ENCODE measurements at places on chromosomes 13 and 19. TPM values are rescaled to one million over a fixed set of nuclear protein-coding genes. Genes with fewer than 3 reads are reported as not detected.

ZSCAN5B gene
- not detected for total RNA-seq

ZNF358 gene
- 9.2 TPM for total RNA-seq

- H3K27ac ChIP-seq, result no peak overlapping the region
- no peak overlapping the region for H3K4me3 ChIP-seq
- H3K4me1 ChIP-seq, result no peaks in the 10 kb centered on the region
Observed at GRCh38 chr13:82356667-82357410, 1525.4 kb downstream of the SLITRK1 start.

DNA sequence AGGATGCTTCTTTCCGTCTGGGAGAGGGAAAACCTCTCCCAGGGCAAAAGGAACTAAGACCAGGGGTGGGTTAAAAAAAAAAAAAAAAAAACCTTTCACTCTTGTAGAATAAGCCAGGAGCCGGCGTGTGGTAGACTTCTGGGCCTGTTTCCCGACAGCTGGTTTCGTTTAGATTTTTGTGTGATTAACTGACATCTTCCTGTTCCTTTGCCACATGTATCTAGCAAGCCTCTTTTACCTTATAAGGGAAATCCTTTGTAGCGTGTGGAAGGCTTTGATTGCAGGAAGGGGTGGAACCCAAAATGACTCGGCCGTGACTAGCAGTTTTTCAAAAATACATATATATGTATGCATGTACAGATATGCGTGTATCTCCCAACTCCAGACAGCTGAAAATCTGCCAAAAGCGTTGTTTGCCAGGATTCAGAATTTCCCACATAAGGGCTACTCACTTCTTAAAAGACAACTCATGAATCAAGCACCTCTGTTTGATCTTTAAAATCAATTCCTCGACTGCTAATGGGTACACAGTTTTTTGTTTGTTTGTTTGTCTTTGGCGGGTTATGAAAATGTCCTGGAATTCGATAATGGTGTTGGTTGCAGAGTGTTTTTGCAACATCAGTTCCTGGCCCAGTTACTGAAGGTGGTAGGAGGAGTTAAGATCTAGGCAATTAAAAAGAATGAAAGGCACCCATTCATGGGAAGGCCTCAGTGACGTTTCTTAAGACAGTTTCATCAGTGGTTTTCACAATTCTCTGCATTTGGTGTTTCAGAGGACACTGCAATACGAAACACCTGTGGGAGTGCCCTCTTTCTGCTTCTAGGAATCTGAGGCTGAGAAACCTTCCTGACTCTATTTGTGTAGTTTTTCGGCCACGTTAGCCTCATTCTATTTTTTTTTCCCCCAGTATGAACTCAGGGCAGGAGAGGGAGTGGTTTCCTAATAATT, 2.7 kb downstream of the TPM4 start:
- peak overlapping the region; percentile 98 for H3K27ac ChIP-seq
- peak overlapping the region; percentile 97 for H3K4me3 ChIP-seq
- DNase-seq, result peak; percentile 98

DNA sequence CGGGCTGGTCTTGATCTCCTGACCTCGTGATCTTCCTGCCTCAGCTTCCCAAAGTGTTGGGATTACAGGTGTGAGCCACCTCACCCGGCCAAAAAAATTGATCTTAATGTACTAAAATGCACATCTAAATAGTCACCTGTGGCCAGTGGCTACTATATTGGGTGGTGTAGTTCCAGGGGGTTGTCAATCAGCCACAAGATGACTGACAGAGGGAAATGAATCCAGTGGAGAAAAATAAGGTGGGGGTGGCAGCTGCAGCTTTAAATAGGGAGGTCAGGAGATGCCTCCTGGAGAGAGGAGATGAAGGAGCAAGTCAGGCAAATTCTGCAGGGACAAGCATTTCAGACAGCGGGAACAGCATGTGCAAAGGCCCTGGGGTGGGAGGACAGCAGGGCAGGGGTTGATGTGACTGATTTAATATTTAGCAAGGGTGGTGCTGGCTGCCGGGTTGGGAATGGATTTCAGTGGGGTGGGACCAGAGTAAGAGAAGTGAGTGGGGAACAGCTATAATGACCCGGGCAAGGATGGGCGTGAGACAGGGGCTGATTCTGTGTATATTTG, 18.0 kb downstream of the TIMM13 start:
- no peaks in the 10 kb centered on the region for H3K36me3 ChIP-seq
- no peaks in the 10 kb centered on the region for H3K4me1 ChIP-seq
- no peak for DNase-seq
- H3K4me3 ChIP-seq, result no peak overlapping the region

GRCh38 chr19:50764409-50764808, 5.9 kb upstream of the GPR32 start:
- no peak overlapping the region for H3K27ac ChIP-seq
- no peaks in the 10 kb centered on the region for H3K27me3 ChIP-seq

ZNF497 gene
- total RNA-seq, result 0.56 TPM

WDR87 gene
- not detected for total RNA-seq

- peaks cover 11% of the 10 kb centered on the region for H3K4me1 ChIP-seq
- H3K27me3 ChIP-seq, result no peaks in the 10 kb centered on the region
- DNase-seq, result peak; percentile 70
- H3K36me3 ChIP-seq, result peaks cover 5% of the 10 kb centered on the region
- H3K4me3 ChIP-seq, result no peak overlapping the region
Observed at GRCh38 chr19:46944918-46945628, 74.6 kb upstream of the NPAS1 start.

DNA sequence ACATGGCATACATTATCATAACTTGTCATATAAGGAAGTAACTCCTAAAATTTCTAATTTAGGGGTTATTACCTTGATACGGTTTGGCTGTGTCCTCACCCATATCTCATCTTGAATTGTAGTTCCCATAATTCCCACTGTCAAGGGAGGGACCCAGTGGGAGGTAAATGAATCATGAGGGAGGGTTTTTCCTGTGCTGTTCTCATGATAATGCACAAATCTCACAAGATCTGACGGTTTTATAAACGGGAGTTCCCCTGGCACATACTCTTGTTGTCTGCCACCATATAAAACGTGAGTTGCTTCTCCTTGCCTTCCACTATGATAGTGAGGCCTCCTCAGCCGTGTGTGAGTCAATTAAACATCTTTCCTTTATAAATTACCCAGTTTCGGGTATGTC, 76.0 kb downstream of the ZDHHC20 start:
- DNase-seq, result no peak
- no peak overlapping the region for H3K4me3 ChIP-seq
- H3K4me1 ChIP-seq, result no peaks in the 10 kb centered on the region
- no peaks in the 10 kb centered on the region for H3K27me3 ChIP-seq
- H3K36me3 ChIP-seq, result peaks cover 4% of the 10 kb centered on the region

DNA sequence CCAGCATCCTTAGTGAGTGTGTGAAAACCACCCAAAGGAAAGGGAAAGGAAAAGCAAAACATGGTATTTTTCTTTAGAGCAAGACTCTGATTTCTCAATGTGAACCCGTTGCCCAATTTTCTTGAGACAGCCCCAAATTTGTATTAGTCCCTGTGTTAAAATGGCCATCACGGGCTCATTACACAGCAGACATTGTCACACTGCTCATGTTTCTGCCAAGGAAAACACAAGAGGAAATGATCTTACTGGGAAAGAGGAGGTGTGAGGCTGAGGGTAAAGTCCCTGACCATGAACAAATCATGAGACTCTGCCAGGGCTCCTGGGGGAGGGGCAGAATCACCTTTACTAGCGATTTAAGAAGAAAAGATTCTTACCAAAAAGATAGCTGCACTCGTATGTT, 54.4 kb downstream of the FAM124A start:
- no peak overlapping the region for H3K27ac ChIP-seq
- H3K27me3 ChIP-seq, result peaks cover 20% of the 10 kb centered on the region
- H3K36me3 ChIP-seq, result no peaks in the 10 kb centered on the region
- H3K4me1 ChIP-seq, result no peaks in the 10 kb centered on the region
- H3K4me3 ChIP-seq, result no peak overlapping the region
- no peak for DNase-seq

ZFP28 gene
- total RNA-seq, result 6.4 TPM

- no peak overlapping the region for H3K27ac ChIP-seq
- no peaks in the 10 kb centered on the region for H3K36me3 ChIP-seq
- H3K4me1 ChIP-seq, result no peaks in the 10 kb centered on the region
- H3K4me3 ChIP-seq, result no peak overlapping the region
- DNase-seq, result no peak
Observed at GRCh38 chr13:44374348-44374712, 706 bp downstream of the SERP2 start.

DNA sequence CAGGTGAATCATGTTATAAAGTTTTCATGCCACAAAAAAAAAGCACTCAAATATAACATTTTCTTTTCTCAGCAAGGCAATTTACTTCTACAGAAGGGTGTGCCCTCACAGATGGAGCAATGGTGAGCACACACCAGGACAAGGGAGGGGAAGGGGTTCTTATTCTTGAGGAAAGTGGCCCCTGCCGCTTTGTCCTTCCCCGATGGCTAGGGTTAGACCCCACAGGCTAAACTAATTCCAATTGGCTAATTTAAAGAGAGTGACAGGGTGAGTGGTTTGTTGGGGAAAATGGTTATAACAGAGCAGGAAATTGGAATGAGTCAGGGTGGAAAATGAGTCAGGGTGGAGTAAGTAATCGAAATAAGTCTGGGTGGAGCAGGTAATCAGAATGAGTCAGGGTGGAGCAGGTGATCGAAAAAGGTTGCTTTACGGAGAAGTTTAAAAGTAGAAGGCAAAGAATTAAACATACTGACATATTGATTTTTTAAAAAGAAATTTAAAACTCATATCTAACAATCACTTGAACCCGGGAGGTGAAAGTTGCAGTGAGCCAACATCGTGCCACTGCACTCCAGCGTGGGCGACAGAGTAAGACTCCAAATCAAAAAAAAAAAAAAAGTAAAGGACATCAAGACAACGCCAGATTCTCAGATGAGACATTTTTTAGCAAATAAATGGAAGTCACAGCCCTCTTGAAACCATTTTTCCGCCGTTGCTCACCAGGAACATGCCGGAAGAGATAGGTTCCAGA, 813 bp downstream of the ZNF562 start:
- H3K36me3 ChIP-seq, result peaks cover 13% of the 10 kb centered on the region
- H3K27ac ChIP-seq, result peak overlapping the region; percentile 92
- peak; percentile 5 for DNase-seq
- no peaks in the 10 kb centered on the region for H3K4me1 ChIP-seq
- H3K4me3 ChIP-seq, result peak overlapping the region; percentile 81
- no peaks in the 10 kb centered on the region for H3K27me3 ChIP-seq

EBI3 gene
- 0.36 TPM for total RNA-seq

SBK2 gene
- not detected for total RNA-seq

DNA sequence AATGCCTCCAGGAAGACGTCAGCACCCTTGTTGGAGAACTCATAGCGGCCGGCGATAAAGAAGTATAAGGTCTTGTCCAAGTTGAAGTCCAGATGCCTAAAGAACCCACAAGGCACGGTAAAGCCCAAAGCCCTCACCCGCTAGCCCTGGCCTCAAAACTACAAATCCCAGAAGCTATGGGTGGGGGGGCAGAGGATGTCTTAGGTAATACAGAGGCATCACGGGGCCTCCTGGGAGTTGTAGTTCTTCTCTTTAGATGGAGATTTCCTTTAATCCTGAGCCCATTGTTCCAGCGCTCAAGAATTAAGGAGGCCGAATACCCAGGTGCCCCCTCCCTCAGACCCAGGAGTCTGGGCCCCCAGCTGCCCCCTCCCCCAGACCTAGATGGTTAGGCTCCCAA, 10.8 kb downstream of the GYS1 start:
- DNase-seq, result no peak
- no peak overlapping the region for H3K27ac ChIP-seq
- H3K4me3 ChIP-seq, result no peak overlapping the region
- no peaks in the 10 kb centered on the region for H3K27me3 ChIP-seq
- H3K4me1 ChIP-seq, result peaks cover 7% of the 10 kb centered on the region

SYNE4 gene
- not detected for total RNA-seq

CRB3 gene
- not detected for total RNA-seq

C19orf67 gene
- total RNA-seq, result not detected

DNA sequence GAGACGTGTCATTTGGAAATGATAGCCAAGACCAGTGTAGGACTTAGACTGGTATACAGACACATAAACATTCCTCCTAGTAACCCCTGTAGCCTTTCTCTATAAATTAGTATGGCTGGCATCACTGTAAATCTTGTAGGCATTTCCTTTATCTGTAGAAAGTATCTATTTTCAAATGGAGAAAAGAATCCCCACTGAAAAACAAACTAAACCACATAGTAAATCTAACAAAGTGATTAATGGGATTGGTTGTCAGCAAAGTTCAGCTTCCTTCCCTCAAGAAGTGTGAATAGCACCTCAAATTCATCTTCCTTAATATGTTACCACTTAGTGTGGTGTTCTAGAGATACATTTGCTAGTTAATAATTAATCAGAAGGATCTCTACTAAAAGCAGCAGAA, 119.4 kb upstream of the NBEA start:
- no peak overlapping the region for H3K27ac ChIP-seq
- no peak for DNase-seq
- H3K4me3 ChIP-seq, result no peak overlapping the region
- H3K27me3 ChIP-seq, result no peaks in the 10 kb centered on the region
- H3K4me1 ChIP-seq, result no peaks in the 10 kb centered on the region

RNF225 gene
- not detected for total RNA-seq

DNA sequence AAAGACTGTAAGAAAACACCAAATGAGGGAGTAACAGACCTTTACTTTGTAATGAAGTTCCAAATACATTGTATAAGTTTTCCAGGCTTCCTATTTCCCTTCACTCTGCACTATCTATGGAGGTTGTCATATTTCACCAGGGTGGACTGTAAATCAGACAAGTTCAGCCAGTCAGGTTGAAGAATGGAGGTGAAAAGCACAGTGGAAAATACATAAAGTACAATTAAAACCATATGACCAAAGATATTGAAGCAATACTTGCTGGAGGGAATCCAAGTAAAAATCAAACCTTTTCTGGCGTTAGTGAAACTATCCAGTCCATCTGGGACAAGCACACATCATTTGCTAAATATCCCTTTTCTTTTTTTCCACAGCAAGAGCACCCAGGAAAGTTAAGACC, 3.2 kb downstream of the LHFPL6 start:
- peak; percentile 33 for DNase-seq
- no peak overlapping the region for H3K27ac ChIP-seq
- peaks cover 7% of the 10 kb centered on the region for H3K36me3 ChIP-seq
- H3K27me3 ChIP-seq, result no peaks in the 10 kb centered on the region
- peaks cover 14% of the 10 kb centered on the region for H3K4me1 ChIP-seq
- H3K4me3 ChIP-seq, result no peak overlapping the region

- H3K4me3 ChIP-seq, result no peak overlapping the region
- DNase-seq, result no peak
- no peaks in the 10 kb centered on the region for H3K36me3 ChIP-seq
- no peaks in the 10 kb centered on the region for H3K27me3 ChIP-seq
- H3K4me1 ChIP-seq, result no peaks in the 10 kb centered on the region
Observed at GRCh38 chr13:45662162-45662561, 40.0 kb upstream of the CBY2 start.

- H3K4me3 ChIP-seq, result no peak overlapping the region
- DNase-seq, result no peak
- no peaks in the 10 kb centered on the region for H3K4me1 ChIP-seq
- peaks cover 43% of the 10 kb centered on the region for H3K36me3 ChIP-seq
Observed at GRCh38 chr19:19636573-19637185, 6.8 kb downstream of the GMIP start.
